ENCODE measurements at places on chromosomes 16 and 17.

- DNase-seq, result no peak
These were observed 5.0 kb downstream of the DPH1 start for GRCh38 chr17:2034806-2035540.

- DNase-seq, result peak; percentile 25
These were observed 622 bp downstream of the GPRC5B start for GRCh38 chr16:19883966-19884485.

GRCh38 chr17:17118399-17118798 is 76.1 kb downstream of the MPRIP start:
- no peak for DNase-seq

DNA sequence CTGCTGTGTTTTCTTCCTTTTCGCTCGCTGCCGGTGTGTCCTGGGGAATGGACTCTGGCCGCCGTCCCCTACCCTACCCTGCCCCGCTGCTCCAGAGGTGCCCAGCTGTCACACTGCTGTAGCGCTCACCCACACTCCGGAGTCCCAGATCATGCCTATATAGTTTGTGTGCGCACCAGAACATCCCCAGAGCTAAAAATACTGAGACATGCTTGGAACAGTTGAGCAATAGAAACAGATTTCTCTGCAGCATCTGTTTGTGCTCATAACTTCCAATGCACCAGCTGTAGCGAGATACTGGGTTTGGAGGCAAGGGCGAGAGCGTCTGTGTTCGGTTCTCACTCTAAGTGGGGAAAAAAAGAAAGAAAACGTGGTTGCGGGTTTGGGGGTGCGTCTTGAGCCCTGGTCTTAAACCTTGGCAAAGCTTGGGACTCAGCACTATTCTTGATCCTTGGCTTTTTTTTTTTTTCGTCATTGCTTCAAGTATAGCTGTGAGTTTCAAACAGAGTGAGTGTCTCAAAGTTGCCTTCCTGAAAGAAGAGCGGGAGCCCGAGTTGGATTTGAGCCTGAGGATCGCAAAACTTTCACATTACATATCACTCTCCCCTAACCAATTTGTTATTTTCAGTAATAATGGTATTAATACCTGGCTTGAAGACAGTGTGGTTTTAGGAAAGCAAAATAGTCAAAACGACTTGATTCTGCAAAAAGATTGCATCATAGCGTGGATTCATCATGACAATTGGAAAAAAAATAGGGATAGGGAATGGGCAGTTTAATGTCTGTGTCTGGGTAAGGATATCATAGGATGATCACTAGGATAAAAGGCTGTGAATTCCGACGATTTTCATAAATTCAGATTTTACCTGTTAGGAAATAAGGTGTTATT is 621 bp downstream of the KCNJ2 start:
- no peak for DNase-seq

- DNase-seq, result no peak
These were observed 131.1 kb downstream of the TMEM114 start for GRCh38 chr16:8459085-8459733.

DNA sequence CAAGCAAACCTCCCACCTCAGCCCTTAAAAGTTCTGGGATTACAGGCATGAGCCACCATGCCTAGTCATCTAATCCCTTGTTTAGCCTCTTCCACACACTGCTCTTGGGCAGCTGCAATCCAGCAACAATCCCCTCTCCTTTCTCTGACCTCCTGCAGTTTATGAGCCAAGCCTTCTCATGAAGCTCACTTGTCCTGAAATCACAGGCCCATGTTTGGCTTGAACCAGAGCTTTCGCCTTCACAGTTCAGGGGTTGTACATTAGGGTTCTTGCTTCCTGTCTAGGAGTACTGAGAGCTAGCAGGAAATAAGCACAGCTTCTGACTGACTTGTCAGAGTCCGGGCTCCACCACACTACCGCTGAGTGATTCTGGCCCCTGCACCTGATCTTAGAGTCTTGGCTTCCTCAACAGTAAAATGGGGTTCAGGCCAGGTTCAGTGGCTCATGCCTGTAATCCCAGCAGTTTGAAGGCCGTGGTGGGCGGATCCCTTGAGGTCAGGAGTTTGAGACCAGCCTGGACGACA is 16.3 kb downstream of the ERAL1 start:
- DNase-seq, result no peak

DNA sequence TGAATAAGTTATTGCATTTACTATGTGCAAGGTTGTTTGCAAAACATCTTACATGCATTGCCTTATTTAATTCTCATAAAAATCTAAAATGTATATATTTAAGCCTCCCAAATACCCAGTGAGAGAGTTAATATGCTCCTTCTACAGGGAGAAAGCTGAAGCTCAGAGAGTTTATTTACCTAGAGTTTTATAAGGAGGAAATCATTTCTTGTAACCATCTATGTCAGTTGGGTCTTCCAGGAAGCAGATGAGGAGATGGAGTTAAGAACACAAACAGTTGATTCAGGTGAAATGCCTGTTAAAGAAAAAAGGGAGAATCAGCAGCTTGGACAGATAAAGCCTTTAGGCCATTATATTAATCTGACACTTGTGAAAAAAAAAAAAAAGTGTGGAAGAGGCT is 62.6 kb upstream of the DHX40 start:
- DNase-seq, result no peak

- DNase-seq, result no peak
These were observed 108.0 kb upstream of the HSBP1 start for GRCh38 chr16:83699817-83700216.

- DNase-seq, result peak; percentile 72
These were observed 27.0 kb upstream of the NTN1 start for GRCh38 chr17:8994319-8994718.

DNA sequence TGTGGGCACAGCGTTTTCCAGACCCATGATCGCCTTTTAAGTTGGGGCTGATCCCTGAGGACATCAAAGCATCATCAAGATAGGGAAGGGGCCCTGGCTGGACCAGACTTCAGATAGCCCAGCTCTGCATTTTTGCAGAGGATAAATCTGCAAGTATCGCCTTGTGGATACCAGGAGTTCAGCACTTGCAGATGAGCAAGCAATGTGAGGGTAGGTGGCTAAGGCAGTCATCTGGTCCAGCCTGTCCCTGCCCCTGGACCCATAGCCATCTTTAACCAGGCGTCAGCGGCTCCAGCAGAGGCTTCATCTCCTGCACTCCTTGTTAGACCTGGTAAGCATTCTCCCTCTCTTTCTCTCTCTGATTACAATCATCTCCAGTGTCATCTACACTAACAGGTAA is 9.0 kb upstream of the MRPS23 start:
- DNase-seq, result no peak

GRCh38 chr16:50306287-50306686 is 39.9 kb downstream of the ADCY7 start:
- DNase-seq, result no peak

GRCh38 chr17:50177476-50177875 is 11.7 kb downstream of the SGCA start:
- DNase-seq, result no peak

- no peak for DNase-seq
These were observed 80.8 kb upstream of the HSBP1 start for GRCh38 chr16:83727018-83727417.

DNA sequence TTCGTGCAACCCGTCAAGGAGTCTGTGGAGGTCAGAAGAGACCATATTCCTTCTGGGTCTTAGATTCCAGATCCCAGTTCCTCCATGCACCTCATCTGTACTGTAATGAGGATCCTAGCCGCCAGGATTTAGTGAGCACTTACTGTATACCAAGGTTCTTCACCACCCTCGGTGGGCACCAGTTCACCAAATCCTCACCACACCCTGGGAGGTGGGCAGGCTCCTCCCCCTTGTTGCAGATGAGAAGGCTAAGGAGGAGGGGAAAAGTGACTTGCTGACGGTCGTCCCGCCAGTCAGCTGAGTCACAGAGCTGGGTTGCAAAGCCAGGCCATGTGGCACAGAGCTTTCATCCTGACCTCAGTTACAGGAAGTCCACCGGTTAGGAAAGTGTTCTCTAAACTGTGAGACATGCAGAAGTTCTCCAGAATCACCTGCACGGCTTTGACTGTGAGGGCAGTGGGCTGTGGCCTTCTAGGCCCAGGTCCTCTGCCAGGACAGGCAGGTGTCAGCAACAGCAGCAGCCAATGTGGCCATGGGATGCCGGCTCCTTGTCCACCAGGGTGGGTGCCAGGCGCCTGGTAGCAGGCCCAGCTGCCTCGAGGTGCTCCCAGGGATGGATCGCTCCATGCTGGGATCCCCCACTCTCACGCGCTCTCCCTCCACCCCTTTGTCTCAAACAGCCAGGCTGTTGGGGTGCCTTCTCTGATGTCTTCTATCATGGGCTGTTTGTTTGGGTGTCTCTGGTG is 240.3 kb upstream of the GSE1 start:
- DNase-seq, result no peak

- DNase-seq, result peak; percentile 26
These were observed 970 bp downstream of the EPN2 start for GRCh38 chr17:19238167-19238505.

DNA sequence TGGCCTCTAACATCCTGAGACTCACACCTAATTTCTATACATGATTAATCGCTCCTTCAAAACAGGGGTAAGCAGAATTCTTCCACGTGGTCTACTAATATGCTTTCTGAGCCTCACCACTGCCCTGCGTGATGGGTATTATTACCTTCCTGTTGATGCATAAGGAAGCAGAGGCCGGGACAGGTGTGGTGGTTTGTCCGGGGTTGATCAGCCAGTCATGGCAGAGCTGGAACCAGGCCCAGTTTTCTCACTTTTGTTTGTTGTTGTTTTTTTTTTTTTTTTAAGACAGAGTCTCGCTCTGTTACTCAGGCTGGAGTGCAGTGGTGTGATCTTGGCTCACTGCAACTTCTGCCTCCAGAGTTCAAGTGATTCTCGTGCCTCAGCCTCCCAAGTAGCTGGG is 31.2 kb downstream of the RNF135 start:
- DNase-seq, result no peak

GRCh38 chr17:76432712-76433336 is 20.1 kb downstream of the UBE2O start:
- DNase-seq, result no peak

GRCh38 chr17:11797803-11798202 is 199.5 kb downstream of the ZNF18 start:
- no peak for DNase-seq

- no peak for DNase-seq
These were observed 106.6 kb downstream of the AIPL1 start for GRCh38 chr17:6328279-6328678.

DNA sequence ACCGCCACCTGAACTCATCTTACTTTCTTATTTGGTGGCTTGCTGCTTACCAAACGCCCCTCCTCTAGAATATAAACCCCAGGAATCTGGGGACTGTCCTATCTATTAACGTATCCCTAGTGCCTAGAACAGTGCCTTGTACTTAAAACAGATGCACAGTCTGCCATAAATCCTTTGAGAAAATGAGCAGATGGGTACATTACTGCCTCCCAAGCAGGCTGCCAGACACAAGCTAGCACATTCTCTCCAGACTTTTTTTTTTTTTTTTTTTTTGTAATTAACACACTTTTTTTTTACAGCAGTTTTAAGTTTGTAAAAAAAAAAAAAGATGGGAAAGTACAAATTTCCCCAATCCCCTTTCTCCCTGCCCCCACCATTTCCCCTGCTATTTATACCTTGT is 57.3 kb upstream of the RPL38 start:
- no peak for DNase-seq

- DNase-seq, result no peak
These were observed 266.7 kb upstream of the CDH11 start for GRCh38 chr16:65388592-65388991.
